ENCODE measurements at places on chromosomes 11 and 22.

DNA sequence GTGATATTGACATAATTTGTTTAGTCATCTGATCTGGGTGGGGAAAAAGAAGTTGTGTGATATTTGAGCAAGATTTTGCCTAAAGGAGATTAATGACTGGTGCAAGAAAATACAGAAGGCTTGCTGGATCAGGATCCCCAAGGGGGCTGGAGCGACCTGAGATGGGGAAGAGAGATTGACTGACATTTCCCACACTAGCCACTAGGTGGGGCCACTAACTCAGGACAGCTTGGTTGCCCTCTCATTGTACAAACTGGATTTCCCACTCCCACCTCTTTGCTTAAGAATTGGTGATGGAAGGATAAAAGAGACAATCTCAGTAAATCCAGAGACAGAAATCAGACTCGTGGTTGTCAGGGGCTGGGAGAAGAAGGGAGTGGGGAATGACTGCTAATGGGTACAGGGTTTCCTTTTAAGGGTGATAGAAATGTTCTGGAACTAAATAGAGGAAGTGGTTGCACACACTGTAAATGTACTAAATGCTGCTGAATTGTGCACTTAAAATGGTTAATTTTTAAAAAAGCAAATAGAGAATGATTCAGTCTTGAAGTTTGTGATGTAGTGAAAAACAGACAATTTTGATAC is 50.7 kb downstream of the CTTN start:
- no peak for DNase-seq

- peak; percentile 11 for DNase-seq
Measured at GRCh38 chr11:123020968-123021367, 39.3 kb upstream of the BSX start.

- DNase-seq: no peak
Measured at GRCh38 chr11:15579287-15580001, 464.7 kb downstream of the INSC start.

DNA sequence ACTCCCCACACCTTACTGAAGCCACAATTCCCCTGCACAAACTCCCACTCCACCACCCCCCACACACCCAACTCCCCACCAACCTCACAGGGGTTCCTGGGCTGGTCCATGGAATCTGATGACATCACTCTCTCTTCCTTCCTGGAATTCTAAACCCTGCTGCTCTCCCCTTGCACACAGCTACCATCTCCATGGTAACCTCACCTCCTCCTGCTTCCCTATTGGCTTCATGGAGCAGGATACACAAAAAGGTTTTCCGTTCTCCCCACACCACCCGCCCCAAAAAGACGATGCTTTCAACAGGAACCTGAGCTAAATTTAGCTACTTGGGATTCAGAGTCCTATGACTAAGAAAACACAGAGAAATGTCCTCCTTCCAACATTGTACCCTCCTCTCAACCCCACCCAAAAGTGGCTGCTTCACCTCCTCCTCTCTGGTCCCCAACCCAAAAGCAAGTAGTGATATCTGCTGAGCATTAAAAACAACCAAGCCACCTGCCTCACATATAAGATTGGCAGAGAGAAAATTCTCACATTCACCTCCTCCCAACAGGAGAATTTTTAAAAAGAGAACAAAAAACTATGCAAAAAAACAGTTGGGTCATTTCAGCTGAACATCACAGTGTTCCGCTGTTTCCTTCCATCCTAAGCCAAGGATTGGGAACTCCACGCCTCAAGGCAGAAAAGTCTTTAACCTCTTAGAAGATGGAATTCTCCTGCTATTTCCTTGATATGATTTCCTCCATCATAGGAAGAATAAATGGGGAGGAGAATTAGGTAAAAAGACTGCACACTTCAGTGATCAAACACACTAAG is 66.9 kb downstream of the RBFOX2 start:
- peak; percentile 31 for DNase-seq

DNA sequence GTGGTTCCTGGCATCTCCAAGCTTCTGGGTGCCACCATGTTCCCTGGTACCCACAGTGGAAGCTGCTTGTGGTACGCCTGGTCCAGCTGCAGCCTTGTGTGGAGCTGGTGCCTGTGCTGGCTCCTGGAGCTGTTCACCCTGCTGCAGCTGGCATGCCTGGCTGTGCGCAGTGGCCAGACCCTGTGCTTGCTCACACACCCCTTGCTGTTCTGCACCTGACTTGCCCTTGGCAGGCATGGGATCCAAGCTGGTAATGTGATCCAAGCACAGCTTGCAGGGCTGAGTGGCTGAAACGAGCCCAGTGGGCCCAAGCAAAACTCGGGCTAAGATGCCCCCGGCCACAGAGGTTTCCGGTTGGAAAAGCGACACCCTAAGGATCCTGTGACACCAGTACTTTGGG is 104.7 kb upstream of the CLMP start:
- DNase-seq: no peak

- no peak for DNase-seq
Measured at GRCh38 chr11:65663639-65664200, 1.0 kb upstream of the RELA start.

DNA sequence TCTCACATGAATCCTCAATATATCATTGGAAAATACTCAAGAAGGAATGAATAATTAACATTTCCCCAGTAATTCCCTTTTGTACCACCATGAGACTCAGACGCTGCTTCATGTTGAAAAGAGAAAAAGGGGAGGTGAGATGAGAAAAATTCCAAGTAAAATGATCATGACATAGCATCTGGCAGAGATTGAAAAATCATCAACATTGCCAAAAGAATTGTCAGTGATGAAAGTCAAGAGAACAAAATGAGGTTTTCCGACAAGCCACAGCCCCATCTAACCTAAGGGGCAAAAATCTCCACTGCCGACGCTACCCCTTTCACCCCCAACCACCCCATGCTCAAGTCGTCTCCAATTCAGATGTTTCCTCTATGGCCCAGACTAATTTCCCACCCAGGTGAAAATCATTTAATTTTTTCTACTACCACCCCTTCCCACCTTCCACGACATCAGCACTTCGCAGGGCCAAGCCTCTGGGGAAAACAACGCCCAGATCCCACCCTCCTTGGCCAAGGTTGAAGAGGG is 1.2 kb downstream of the RAB6A start:
- DNase-seq: no peak

DNA sequence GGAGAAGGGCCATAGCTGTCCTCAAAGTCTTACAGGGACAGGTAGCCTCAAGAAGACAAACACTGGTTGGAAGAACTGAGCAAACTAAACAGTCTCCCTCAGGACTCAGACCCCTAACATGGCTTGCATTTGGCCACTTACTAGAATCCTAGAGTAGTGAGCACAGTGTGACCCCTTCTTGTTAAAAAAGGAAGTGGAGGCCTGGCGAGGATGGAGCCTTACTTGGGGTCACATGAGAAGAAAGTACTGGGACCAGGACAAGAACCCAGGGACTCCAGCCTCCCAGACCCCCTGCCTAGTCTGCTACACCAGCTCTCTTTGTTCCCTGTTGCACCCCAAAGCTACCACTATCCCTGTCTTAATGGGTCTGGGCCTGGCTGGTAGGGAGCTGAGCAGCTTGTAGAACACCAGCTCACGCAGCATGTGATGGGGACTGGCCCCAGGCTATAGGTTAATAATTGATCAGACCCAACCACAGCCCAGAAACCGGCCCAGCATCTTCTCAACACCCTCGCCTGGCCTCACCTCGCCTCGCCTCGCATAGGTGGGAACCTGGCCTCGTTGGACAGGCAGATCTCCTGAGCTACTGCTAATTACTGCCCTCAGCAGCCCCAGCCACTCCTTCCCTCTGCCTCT is 17.6 kb downstream of the DGAT2 start:
- peak; percentile 40 for DNase-seq

- no peak for DNase-seq
Measured at GRCh38 chr11:41437006-41437490, 22.4 kb downstream of the LRRC4C start.

- no peak for DNase-seq
Measured at GRCh38 chr11:1667121-1667850, 29.7 kb upstream of the KRTAP5-6 start.

GRCh38 chr11:69035946-69036340 is 12.8 kb upstream of the TPCN2 start:
- no peak for DNase-seq

DNA sequence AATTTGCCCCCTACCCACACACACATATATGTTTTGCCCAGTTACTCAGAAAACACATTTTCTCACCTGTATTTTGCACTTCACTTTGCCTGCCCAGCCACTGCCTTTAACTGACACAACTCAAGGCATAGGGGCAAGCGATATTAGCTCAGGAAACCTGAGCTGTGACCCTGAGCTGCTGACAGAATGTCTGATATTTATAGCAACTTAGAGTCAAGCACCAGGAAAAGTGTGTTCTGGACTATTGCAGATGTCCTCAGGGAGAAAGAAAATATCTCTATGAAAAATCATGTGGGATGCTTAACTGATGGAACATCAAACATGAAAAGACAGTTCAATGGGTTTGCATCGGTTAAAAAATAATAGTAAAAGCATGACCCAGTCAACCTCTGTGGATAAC is 63.9 kb upstream of the SLC35C1 start:
- DNase-seq: no peak

- DNase-seq: no peak
Measured at GRCh38 chr11:12236744-12237101, 126.3 kb downstream of the MICAL2 start.

DNA sequence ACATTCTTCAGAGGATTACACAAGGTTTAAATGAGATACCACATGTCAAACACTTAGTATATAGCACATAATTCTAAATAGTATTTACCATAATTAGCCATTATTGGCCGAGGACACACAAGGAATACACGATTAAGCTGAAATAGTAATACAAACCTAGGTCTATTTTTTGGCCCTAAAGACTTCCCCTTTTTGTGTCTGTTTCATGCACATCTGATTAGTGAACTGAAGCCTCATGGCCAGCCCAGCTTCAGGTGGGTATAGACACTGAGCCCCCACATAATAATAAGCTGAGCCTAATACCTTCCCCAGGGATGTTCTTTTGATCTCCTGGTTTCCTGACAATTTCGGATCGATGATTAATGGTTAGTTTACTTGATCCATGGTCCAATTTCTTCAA is 2.1 kb downstream of the GLYATL1B start:
- no peak for DNase-seq

DNA sequence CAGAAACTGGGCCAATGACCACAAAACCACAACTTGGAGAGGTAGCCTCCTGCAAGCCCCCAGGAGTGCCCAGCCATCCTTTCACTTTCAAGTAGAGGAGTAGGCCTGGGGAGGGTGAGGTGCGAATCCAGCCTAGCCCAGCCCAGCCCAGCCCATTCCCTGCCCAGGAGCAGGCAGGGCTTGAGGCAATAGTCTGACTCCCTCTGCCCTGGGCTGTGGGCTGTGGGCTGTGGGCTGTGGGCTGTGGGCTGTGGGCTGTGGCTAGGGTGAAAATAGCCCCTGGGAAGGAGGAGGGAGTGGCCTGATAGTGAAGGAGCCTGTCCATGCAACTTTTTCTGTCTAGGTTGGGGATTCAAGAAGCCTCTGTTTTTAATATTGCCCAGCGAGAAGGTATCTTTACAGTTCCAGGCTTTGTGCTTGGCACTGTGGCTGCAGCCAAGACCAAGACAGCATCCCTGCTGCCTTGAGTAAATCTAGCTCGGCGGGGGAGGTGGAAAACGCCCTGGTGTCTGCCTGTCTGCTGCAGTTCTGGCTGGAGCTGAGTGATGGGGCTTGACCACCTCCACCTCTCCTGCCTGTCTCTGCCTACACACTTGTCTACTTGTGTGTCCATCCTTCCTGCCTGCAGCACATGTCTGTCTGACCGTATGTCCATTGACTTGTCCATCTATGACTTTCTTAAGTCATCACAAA is 40.7 kb downstream of the LMO1 start:
- no peak for DNase-seq

- no peak for DNase-seq
Measured at GRCh38 chr22:47627556-47628253, 865.3 kb downstream of the TBC1D22A start.

DNA sequence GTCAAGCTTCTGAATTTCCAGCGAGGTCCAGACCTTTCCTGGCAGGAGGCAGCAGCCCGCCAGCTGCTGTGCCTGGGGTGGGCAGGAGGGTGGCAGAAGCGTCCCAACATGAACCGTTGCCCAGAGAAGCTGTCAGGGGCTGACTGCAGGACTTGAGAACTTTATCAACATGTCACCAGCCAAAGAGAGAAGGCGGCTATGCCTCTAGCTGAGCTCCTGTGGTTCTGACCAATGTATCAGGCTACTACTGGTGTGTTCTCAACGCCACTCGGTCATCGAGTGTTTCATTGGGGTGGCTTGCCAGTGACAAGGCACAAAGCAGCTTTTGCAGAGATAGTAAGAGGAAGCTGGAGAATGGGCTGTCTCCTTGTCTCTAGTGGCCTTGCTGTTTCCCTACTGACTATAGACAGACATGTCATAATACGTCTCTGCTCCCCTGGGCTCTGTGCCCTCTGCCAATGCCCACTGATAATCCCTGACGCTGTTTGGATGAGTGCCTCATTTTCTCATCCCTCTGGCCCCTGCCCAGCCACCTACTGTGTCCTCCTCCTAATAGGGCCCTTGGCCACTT is 17.6 kb upstream of the ASCC2 start:
- no peak for DNase-seq

GRCh38 chr11:10927538-10927937 is 69.7 kb upstream of the ZBED5 start:
- DNase-seq: no peak

GRCh38 chr11:67633758-67634365 is 4.1 kb upstream of the NUDT8 start:
- DNase-seq: no peak

GRCh38 chr22:38034278-38034882 is 22.8 kb upstream of the PICK1 start:
- peak; percentile 61 for DNase-seq

GRCh38 chr11:2813141-2813908 is 72.2 kb downstream of the CDKN1C start:
- DNase-seq: no peak

DNA sequence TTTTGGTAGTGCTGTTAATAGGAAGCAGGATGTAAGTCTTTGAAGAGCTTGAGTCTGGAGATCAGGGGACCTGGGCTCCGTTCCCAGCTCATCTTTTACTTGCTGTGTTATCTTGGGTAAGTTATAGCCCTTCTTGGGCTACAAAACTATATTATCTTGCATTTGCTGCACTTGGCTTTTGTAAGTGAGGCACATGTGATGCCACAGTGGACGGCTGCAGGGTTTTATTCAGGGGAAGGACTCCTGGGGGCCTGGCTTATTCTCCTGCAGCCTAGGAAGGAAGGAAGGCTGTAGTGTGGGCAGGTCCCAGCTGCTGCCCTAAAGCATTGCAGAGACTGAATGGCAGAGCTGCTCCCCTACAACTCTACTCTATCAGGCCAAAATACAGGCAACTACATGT is 6.4 kb downstream of the CD82 start:
- no peak for DNase-seq

- no peak for DNase-seq
Measured at GRCh38 chr22:17085277-17086181, 729 bp downstream of the IL17RA start.
